Fibroblast of the aortic adventitia (primary cell): ENCODE measurements at places on chromosomes 1 and 21. TPM values are rescaled to one million over a fixed set of nuclear protein-coding genes. Genes with fewer than 3 reads are reported as not detected.

Gene ZNF648
- total RNA-seq: not detected in 2 replicates

Gene SRP9
- total RNA-seq: 117 and 330 TPM in 2 replicates

Gene DONSON
- total RNA-seq: 8.4 and 36.5 TPM in 2 replicates

GRCh38 chr1:101051688-101052638 is 26.4 kb upstream of the DPH5 start:
- DNase-seq: no peak

DNA sequence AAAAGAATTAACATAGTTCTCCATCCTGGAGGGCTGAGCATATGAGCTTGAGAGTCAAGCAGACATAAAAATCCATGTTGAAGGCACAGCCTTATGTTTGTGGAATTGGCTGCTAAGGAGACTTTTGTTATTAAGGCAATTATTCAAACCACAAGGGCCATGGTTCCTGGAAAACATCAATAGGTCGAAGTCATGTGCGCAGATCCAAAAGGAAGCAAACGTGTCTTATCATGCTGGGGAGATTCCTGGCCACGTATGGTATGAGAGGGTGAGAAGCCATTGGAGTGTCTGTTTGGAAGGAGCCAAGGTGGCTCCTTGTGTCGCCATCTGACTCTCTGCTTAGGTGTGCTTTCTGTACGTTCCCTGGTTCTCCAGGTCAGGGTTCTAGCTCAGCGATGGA is 61.8 kb upstream of the COA6 start:
- no peak for DNase-seq

DNA sequence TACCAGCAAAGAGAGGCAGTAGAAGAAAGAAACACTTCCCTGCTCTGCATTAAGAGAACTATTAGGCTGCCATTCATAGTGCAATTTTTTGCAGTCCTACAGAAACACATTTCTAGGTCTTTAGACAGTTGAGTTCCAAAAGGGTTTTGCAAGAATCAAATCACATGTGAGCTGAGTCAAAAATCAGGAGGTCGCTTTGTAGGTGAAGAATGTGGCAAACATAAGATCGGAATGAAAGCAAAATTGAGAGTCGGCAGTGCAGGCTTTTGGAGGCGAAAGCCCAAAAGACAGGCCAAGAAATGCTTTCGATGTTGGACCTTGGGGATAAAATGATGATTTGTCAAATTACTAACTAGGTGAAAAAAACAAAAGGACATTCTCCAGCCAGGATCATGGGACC is 213.5 kb upstream of the NRIP1 start:
- DNase-seq: peak; percentile 52

- DNase-seq: no peak
These were observed 23.6 kb downstream of the ARMH1 start for GRCh38 chr1:44698138-44698537.

- DNase-seq: no peak
These were observed 12.4 kb downstream of the SLC2A1 start for GRCh38 chr1:42946120-42946898.

GRCh38 chr1:237931581-237931980 is 40.9 kb upstream of the ZP4 start:
- no peak for DNase-seq

DNA sequence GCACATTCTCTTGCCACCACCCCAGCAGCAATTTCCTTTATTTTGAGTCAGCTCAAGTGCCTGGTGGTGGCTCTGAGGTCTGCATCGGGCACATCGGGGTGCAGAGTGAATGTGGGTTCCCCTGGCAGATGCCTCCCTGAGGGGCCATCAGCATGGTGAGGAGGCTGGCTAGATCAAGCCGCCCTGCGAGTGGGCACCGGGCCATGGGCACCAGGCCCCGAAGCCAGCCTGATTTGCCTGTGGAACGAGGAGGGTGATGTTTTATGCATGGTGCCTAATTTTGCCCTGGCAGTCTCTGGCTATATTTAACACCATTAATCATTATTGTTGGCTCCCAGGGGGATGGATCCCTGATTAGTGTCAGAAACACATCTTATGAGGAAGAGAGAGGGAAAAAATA is 36.3 kb downstream of the ACTL8 start:
- DNase-seq: no peak

GRCh38 chr1:54053745-54054437 is 483 bp downstream of the TCEANC2 start:
- peak; percentile 31 for DNase-seq

GRCh38 chr1:205676597-205676996 is 3.7 kb downstream of the SLC45A3 start:
- DNase-seq: no peak

DNA sequence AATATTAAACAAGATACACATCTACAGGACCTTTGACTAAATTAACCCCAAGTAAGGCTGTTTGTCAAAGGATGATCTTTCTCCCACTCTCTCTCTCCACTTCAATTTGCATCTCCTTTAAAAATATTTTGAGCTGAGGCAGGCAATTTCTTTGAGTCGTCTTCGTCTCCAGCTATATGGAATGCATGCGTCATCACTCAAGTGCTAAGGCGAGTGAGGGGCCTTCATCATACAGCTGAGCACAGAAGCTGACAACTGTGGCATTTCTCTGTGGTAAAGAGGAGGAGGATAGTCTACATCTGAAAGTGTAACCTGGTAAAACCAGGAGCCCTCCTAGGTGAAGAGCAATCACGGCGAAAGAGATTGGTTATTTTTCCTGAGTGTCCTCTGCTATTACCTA is 7.6 kb downstream of the EPHX4 start:
- no peak for DNase-seq
